ENCODE measurements at places on chromosomes 3 and 15.

DNA sequence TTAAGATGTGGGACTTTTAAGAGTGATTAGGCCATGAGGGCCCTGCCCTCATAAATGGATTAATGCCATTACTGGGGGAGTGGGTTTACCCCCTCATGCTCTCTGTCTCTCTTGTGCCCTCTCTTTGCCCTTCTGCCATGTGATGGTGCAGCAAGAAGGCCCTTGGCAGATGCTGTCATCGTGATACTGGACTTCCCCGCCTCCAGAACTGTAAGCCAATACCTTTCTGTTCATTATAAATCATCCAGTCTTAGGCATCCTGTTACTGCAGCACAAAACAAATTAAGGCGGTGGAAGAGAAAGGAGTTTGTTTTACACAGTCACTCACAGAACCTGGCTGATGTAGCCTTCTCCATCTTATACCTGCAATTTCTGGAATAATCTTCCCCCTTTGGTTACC is 360.3 kb upstream of the TBL1XR1 start:
- DNase-seq: no peak

GRCh38 chr3:30184091-30184810 is 422.1 kb upstream of the TGFBR2 start:
- no peak for DNase-seq

GRCh38 chr3:194352667-194353246 is 1.6 kb upstream of the CPN2 start:
- no peak for DNase-seq

GRCh38 chr15:101133751-101134261 is 118.0 kb downstream of the CHSY1 start:
- DNase-seq: no peak

DNA sequence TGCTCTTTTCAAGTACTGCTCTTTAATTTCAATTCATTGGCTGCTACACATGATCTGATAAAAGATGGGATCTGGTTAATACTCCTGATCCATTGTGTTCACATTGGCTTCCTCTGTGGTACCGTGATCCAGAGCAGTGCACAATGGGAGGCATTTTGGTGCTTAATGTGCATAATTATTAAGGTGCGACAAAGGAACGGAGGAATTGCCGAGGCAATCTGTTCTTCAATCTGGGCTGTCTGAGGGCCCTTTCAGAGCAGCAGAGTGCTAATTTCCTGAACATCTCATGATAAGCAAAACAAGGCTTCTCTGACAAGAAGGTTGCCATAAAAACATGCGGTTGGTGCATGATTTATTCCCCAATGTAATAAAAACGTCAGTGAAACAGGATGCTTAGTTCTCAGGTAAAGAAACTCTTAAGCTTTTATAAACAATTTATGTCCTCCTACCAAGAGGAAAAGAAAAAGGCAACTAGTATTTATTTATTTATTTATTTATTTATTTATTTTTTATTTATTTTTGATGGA is 64.0 kb upstream of the EPHA3 start:
- no peak for DNase-seq

- DNase-seq: no peak
Observed at GRCh38 chr15:80590761-80591355, 104.3 kb upstream of the ABHD17C start.

GRCh38 chr3:17749281-17749680 is 6.8 kb upstream of the TBC1D5 start:
- peak; percentile 48 for DNase-seq

GRCh38 chr15:79610021-79610420 is 177.9 kb downstream of the MINAR1 start:
- no peak for DNase-seq

GRCh38 chr3:12741209-12741608 is 17.9 kb downstream of the TMEM40 start:
- DNase-seq: no peak

GRCh38 chr3:64642327-64643151 is 45.3 kb downstream of the ADAMTS9 start:
- DNase-seq: no peak

DNA sequence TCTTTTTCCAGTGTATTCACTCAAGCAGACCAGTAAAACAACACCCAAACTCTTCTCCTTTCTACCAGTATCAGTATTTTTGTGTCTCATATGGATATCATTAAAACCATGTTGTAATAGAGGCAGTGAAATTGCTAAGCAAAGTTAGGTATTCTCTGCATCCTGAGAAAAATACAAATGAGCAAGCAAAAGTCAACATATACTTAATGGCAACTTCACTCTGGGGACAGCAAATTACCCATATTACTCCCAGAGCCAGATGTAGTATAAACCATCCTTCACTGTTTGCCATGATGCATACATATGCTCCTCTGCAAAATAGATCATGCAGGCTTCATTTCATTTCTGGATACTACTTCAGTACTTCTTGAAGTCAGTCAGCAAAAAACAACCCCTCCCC is 22.1 kb downstream of the UBA5 start:
- DNase-seq: no peak

DNA sequence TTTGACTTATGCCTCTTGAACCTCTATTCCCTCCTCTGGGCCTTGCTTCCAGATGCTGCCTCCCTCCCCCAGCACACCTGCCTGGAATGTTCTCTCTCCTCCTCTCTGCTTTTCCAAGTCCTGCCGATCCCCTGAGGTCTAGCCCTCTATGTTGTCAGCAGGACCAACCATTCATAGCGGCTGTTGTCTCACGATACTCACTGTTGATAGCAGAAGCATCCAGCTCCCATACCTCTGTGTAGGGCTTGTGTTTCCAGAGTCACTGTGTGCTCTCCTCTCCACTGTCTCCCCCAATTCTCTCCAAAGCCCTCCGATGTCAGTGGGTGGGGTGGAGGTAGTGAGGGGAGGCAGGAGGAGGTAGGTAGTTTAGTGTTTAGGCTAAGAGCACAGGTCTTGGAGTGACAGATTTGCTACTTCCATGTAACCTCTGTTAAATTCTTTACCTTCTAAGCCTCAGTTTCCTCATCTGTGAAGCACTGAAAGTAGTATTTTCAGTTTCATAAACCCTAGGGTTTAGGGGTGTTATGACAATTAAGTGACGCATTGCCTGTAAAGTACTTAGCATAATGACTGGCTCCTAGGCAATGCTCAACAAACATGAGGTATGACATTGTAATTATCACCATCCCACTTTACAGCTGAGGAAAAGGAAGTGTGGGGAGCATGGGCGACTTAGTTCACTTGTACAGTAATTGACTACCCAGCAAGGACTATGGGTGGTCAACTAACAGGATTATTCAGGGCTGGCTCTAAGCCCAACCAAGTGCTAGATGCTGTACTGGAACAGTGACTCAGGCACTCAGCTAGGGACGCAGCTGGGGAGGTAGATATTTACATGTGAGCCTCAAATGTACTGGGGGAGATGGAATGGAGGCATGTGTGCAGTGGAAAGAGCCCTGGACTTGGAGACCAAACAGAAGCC is 122.8 kb downstream of the CACNA1D start:
- DNase-seq: no peak

DNA sequence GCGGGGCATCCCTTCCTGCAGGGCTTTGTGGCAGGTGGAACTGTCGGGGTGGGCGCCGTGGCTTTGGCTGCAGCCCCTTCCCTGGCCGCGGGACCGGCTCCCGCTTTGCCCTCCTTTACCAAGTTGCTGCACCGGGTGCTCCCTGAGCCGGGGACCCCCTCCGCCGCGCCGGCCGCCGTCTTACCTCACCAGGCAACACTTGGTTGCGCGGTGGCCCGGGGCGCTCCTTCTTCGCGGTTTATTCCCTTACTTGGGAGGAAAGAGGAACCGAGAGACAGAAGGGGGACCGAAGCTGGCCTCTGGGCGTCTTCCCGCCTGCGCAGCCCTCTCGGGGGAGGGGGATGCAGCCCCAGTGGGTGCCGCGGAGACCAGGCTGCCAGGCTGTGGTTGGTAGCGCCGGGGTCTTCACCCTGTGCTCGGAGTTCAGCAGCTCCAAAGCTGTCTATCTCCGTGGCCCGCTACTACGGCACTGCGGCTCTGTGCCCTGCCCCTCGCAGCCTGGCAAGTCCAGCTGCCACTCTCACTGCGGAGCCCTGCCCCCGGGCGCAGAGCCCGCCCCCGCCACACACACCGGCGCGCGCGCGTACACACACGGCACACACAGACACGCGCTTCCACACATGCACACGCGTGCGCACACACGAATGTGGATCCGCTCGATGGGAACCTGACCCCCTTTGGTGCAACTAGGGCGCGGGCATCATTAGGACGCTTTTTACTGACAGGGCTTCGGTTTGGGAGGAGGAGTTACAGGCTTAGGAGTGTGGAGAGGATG is at the start of gene DGKG:
Gene DGKG, minus strand, starts transcription at position 473 of the 775 bp plus-strand sequence. CDS start 41,775 bp downstream, outside the sequence.
- peak; percentile 47 for DNase-seq

DNA sequence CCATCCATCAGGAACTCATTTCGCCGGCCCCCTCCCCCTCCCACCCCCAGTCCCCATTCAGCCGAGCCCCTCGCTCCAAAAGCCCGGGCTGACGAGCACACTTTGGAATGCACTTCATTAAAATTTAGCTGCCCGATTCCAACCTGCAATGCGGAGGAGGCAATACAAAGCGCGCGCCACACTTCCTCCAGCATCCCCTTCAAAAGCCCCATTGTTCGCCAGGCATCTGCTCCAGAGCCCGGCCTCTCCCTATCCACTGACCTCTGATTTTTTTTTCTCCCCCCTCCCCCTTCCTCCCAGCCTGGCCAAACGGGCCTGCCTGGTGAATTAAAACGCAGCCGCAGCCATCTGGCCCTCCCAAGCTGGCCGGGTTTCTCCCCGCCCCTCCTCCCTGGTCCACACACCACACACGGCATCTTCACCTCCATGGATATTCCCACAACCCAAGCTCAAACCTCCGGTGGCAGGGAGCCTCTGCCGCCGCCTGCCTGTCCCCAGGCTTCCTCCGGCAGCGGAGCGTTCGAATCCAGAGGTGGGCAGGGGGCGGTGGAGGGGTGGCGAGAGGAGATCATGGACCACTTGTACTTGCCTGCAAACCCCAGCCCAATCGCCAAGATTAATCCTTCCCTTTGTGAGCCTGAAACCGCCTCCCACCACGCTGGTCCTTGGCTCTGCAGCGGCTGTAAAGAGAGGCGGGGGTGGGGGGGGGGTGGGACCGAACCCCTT is 441.3 kb downstream of the MAGI1 start:
- DNase-seq: no peak

- DNase-seq: no peak
Observed at GRCh38 chr15:48072941-48073340, 47.8 kb upstream of the SLC24A5 start.

DNA sequence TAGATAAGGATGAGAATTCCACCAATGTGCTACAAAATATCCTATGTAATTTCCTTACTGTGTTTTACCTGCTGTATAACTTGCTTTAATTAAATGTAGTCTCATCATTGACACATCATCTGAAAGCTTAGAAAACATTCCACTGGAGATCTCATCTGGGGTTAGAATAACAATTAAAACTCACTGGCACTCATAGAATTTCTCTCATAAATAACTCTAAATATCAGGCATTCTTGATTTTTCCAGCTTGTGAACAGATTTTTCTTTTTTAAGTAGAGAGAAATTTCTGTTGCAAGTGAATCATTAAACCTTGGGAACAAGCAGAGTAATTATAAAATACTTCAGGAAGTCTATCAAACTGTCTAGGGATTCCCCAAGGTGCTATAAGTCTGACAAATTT is 843.8 kb downstream of the NAALADL2 start:
- DNase-seq: no peak

Data from activated CD4-positive, alpha-beta memory T cell treated with anti-CD3 and anti-CD28 coated beads for 36 hours (primary cell).